Skin of body (tissue), 3 donors: ENCODE measurements at places on chromosomes 5 and 9. TPM values are rescaled to one million over a fixed set of nuclear protein-coding genes. Genes with fewer than 3 reads are reported as not detected.

DNA sequence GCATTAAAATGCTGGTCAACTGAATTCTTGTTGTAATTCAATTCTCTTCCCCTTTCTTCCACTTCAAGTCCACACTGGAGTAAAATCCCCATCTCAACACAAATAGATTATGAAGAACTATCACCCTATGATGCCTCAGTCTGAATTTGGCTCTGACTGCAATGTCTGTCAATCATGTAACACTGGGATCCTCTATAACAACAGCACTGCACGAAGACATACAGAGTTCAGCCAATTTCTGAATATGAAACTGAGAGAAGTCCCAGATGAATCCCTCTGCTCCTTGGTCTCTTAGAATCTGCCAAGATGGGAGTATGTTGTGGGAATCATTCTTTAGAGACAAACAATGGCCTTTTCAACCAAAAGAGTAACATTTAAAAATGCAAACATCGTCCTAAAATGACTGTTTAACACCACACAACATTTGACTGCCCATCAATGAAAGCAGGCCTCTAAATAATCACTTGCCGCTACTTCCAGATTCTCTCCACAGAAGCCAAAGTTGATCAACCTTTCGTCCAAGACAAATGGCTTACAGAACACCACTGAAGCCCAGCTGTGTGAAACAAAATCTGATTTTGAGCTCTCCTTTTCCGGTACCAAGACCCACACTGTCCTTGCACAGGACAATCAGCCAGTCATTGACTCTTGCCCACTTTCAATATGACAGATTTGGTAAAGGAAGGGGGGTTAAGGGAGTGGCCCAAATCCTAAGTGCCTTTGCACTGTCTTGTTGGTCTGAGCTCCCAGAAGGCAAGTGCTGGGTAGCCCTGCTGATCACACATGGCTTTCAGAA lies 258.0 kb downstream of the EBF1 start:
- DNase-seq = no peak

- no peak for DNase-seq
Measured at GRCh38 chr5:138139781-138140090, 508 bp upstream of the NME5 start.

DNA sequence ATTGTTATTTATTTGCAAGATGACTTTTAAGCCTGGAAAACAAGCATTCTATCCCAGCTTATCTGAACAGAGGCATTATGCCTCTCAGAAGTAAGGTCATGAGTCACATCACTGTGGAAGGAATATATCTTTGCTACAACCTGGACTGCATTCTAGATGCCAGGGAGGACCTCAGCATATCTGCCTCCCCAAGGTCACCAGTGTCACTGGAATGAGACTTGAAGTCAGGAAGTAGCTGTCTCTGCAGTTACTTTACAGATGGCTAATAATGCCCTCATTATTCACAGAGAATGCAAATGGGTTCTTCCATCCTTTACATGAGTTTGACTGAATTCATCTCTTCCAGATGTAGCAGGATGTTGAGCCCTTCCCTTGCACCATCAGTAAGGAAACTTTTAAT lies 4.4 kb upstream of the FAM13B start:
- no peak for DNase-seq

DNA sequence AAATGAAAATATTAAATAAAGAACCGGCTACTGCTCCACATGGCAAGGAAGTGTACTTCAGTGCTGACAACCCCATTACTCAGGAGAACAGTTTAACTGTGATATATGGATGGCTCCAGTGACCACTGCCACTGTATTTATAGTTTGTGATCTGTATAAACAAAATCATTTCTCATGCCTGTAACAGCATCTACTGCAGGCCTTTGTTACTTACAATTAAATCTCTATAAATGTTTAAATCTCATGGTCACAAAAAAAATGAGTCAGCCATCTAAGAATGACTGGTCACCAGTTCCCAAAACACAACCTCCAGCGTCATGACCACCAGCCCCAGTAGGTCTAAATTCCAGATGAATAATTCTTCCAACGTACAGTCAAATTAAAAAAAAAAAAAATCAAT lies 24.6 kb downstream of the SERINC5 start:
- no peak for DNase-seq

DNA sequence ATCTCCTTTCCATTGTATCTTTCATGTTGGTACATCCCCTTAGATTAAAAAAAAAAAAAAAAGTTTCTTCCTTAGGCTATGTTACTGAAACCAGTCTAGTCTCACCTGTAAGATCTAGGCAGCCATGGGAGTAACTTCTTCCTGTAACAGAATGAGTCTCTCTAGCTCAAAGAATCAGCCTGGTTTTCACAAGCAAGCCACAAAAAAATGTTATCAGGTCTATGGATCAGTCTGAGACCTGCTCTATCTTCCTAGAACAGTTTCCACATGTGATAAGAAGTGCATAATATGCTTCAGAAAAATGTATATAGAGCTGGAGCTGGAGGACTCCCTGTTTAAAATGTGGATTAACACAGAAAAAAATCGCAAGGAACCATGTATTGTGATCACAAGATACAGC lies 53.8 kb downstream of the ARRDC3 start:
- DNase-seq = no peak

GRCh38 chr5:60285910-60286309 lies 392.4 kb upstream of the PDE4D start:
- DNase-seq = no peak

Gene FBP2
- 5.5 TPM for total RNA-seq

Gene PCDH12
- total RNA-seq = 8.2 TPM

Gene MLANA
- total RNA-seq = 6.5 TPM
